ENCODE measurements at places on chromosomes 5 and 9. TPM values are rescaled to one million over a fixed set of nuclear protein-coding genes. Genes with fewer than 3 reads are reported as not detected.

Gene PCDHB5
- total RNA-seq: 3.1 TPM

Gene NUTM2F
- total RNA-seq: not detected

Gene ACOT12
- total RNA-seq: 0.18 TPM

Gene NFIB
- total RNA-seq: 119 TPM

Gene APBB3
- total RNA-seq: 13.7 TPM

Gene SLC45A2
- total RNA-seq: 0.09 TPM

Gene SLC27A6
- total RNA-seq: 1.0 TPM

Gene SSNA1
- 52.9 TPM for total RNA-seq

Gene DMRTA1
- total RNA-seq: 0.35 TPM

Gene OR1Q1
- not detected for total RNA-seq

DNA sequence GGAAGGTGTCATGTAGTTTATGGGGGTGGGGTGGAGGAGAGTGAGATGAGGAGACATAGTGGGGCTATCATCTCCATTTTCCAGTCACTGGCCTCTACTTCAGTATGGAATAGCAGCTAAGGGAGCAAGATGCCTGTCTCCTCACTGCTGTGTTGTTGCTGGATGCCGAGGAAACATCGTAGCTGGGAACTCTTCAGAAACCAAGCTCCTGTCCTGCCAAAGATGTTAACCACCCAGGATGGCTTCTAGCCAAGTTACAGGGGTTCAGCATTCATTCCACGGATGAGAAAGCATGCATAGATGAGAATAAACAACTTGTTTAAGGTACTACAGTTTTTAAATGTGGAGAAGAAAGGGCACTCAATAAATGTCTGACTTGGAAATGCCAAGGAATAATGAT lies 226.5 kb downstream of the ASTN2 start:
- H3K4me1 ChIP-seq: no peaks in the 10 kb centered on the region
- no peak overlapping the region for H3K27ac ChIP-seq
- H3K4me3 ChIP-seq: no peak overlapping the region
- no peaks in the 10 kb centered on the region for H3K36me3 ChIP-seq
- DNase-seq: no peak

DNA sequence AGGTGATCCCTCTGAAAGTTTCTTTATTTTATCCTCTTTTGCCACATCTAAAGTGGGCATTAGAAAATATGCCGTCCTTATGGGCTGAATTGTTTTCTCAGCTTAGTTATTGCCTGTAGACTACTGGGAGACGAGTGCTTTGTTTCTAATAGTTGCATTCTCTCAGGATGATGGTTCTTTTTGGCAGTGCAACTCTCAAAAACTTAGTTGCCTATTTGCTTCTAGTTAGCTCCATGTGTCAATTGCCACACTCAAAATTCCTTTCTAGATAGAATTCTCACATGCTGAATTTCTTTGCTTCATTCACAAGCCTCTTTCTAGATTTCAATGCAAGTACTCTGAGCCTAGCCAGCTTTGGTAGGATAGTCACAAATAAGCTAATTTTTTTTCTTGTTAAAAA lies 155.5 kb downstream of the FGF10 start:
- no peak for DNase-seq
- H3K27me3 ChIP-seq: no peaks in the 10 kb centered on the region
- no peaks in the 10 kb centered on the region for H3K36me3 ChIP-seq
- H3K27ac ChIP-seq: no peak overlapping the region
- H3K4me3 ChIP-seq: no peak overlapping the region
- H3K4me1 ChIP-seq: no peaks in the 10 kb centered on the region

DNA sequence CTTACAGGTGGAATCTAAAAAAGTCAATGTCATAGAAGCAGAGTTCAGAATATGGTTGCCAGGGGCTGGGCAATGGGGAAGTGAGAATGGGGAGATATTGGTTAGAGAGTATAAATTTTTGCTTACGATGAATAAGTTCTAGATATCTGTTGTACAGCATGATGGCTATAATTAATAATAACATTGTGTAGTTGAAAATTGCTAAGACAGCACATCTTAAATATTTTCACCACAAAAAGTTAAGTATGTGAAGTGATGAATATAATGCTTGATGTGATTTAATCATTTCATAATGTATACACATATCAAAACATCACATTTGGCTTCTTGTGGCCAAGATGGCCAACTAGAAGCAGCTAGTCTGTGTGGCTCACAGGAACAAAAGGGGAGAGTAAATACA lies 425.9 kb upstream of the ACO1 start:
- no peak for DNase-seq
- H3K4me1 ChIP-seq: no peaks in the 10 kb centered on the region
- H3K36me3 ChIP-seq: no peaks in the 10 kb centered on the region
- no peaks in the 10 kb centered on the region for H3K27me3 ChIP-seq
- no peak overlapping the region for H3K27ac ChIP-seq
- no peak overlapping the region for H3K4me3 ChIP-seq

DNA sequence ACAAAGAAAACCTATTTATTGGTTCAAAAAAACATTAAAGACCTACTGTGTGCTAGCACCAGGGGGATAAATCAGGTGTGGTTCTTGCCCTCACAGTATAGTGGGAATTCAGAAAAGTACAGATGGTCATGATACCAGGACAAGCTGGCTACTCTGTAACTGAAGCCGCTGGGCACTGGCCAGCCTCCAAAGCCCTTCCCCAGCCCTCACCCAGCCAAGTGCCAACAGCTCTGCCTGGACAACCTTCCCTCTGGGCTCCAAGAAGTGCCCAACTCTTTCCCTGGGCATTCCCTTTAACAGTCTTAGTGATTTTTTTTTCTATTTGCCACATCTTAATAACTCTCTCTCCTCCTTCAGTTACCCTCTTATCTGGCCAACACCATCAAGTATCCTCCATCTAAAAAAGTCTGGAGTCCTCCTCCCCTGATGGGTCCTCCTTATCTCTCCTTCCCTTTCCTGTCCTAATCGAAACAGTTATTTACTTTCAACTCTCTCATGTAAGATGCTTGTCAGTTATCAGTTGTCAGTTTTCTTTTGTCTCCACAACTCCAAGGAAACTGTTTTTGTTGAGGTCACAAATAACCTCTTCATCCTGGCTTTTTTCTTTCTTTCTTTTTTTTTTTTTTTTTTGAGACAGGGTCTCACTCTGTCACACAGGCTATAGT lies 13.3 kb upstream of the SEPTIN8 start:
- no peak for DNase-seq
- no peaks in the 10 kb centered on the region for H3K4me1 ChIP-seq
- H3K27ac ChIP-seq: no peak overlapping the region
- peaks cover 5% of the 10 kb centered on the region for H3K27me3 ChIP-seq
- H3K4me3 ChIP-seq: no peak overlapping the region
- H3K36me3 ChIP-seq: no peaks in the 10 kb centered on the region

DNA sequence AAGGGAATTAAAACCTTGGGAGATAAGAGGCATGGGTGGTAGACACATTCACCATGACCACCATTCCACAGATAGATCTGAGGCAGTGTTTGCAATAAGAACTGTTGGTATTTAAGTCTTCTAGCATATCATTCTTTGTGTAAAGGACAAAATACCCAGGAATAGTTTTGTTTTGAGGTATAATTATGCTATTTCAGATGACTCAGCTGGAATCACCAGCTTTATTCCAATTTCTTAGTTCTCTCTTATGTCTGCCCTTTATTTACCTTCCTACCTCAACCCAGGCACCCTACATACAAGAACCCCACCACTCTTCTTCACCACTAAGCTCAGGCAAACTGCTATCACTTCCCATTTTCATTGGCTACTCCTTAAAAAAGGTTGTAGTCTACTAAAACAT lies 94.7 kb upstream of the TRIO start:
- DNase-seq: no peak
- H3K4me3 ChIP-seq: no peak overlapping the region
- no peaks in the 10 kb centered on the region for H3K27me3 ChIP-seq
- H3K36me3 ChIP-seq: no peaks in the 10 kb centered on the region
- H3K4me1 ChIP-seq: no peaks in the 10 kb centered on the region
- H3K27ac ChIP-seq: no peak overlapping the region

GRCh38 chr5:53259176-53259575 lies 149.6 kb upstream of the MOCS2 start:
- H3K27me3 ChIP-seq: no peaks in the 10 kb centered on the region
- no peaks in the 10 kb centered on the region for H3K36me3 ChIP-seq
- DNase-seq: no peak
- H3K4me3 ChIP-seq: no peak overlapping the region
- H3K27ac ChIP-seq: no peak overlapping the region
- H3K4me1 ChIP-seq: no peaks in the 10 kb centered on the region

- peak; percentile 72 for DNase-seq
- H3K27ac ChIP-seq: peak overlapping the region; percentile 65
- H3K4me3 ChIP-seq: no peak overlapping the region
- peaks cover 29% of the 10 kb centered on the region for H3K27me3 ChIP-seq
- H3K4me1 ChIP-seq: peaks cover 63% of the 10 kb centered on the region
- H3K36me3 ChIP-seq: peaks cover 26% of the 10 kb centered on the region
Measured at GRCh38 chr9:136840877-136841645, 1.2 kb upstream of the AJM1 start.

- DNase-seq: no peak
- H3K27me3 ChIP-seq: no peaks in the 10 kb centered on the region
- H3K36me3 ChIP-seq: no peaks in the 10 kb centered on the region
- H3K4me3 ChIP-seq: no peak overlapping the region
- no peak overlapping the region for H3K27ac ChIP-seq
Measured at GRCh38 chr5:107370396-107370968, 300.3 kb downstream of the EFNA5 start.

DNA sequence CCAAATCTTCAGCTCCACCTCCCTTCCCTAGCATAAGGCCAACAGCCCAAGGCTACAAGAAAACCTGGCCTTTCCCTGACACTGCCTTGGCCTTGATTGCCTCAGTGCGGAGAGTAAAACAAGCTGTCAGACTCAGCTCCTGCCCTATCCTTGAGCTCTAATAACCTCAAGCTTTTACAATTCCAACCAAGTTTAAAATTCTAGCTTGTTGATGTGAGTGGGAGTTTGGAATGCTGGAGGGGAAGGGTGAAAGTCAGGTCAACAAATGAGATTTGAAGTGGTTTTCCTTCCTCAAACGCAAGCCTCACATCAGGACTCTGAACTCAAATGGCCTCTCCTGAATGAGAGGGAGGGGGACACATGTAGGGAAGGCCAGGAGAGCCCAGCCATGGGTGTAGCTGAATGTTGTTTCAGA lies 197.0 kb upstream of the VLDLR start:
- H3K4me3 ChIP-seq: no peak overlapping the region
- H3K36me3 ChIP-seq: no peaks in the 10 kb centered on the region
- no peaks in the 10 kb centered on the region for H3K27me3 ChIP-seq
- H3K27ac ChIP-seq: no peak overlapping the region
- no peaks in the 10 kb centered on the region for H3K4me1 ChIP-seq
- DNase-seq: peak; percentile 64

- no peaks in the 10 kb centered on the region for H3K4me1 ChIP-seq
- no peak overlapping the region for H3K27ac ChIP-seq
- H3K36me3 ChIP-seq: no peaks in the 10 kb centered on the region
Measured at GRCh38 chr5:80399526-80400239, 8.2 kb upstream of the ZFYVE16 start.

DNA sequence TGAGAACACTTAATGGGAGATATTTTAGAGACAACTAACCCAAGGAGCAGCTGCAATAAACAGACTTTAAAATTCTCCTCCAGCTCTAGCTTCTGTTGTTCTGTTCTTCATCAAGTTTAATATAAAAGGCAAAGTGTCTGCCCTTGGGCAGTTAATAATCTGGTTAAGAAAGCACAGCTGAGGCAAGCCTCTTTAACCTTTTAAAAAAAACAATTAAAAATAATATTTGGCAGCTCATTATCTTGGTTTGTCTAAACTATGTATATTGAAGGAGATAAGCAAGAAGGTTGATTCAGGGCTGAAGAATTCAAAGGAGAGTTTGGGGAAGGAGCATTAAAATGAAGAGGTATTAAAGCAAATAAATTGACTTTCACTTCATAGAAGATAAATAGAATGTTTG lies 75.4 kb downstream of the TSSK1B start:
- no peak for DNase-seq
- peaks cover 7% of the 10 kb centered on the region for H3K4me1 ChIP-seq
- no peaks in the 10 kb centered on the region for H3K27me3 ChIP-seq
- no peak overlapping the region for H3K4me3 ChIP-seq
- no peak overlapping the region for H3K27ac ChIP-seq

- H3K4me3 ChIP-seq: no peak overlapping the region
- DNase-seq: no peak
- peaks cover 2% of the 10 kb centered on the region for H3K4me1 ChIP-seq
- no peaks in the 10 kb centered on the region for H3K36me3 ChIP-seq
Measured at GRCh38 chr5:145697251-145697990, 137.7 kb downstream of the PRELID2 start.

DNA sequence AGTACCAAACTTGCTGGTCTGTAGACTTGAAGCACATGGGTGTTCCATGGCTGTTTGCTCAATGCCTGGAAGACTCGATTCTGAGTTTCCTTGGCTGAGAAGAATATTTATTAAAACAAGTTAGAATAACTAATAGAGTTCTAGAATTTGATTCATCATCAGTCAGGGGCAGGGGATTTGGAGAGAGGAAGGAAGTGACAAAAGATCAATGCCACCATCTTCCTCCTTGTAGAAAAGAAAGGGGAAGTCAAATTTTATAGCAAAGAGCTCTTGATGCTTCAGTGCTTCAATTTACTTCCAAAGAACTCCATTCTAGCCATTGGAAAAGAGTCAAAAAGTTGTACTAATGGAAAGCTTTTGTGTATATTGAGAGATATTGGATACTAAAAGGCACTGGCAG lies 236.3 kb downstream of the MCTP1 start:
- H3K27me3 ChIP-seq: no peaks in the 10 kb centered on the region
- peak; percentile 23 for DNase-seq
- H3K36me3 ChIP-seq: no peaks in the 10 kb centered on the region
- H3K4me1 ChIP-seq: peaks cover 2% of the 10 kb centered on the region
- H3K4me3 ChIP-seq: no peak overlapping the region

DNA sequence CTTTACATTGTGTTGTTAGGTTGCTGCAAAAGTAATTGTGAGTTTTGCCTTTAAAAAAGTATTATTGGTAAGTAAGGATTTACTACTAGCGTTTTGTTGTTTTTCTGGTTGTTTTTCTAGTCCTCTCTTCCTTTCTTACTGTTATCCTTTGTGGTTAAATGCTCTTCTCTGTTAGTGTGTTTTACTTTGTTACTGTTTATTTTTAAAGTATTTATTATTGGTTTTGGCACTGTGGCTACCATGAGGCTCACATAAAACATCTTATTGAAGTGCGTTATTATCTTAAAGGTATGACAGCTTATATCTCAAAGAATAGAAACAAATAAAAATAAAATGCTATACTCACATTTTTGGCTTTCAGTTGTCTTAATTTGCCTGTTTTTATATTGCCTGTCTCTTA lies 17.6 kb downstream of the DMXL1 start:
- no peaks in the 10 kb centered on the region for H3K27me3 ChIP-seq
- DNase-seq: no peak
- no peak overlapping the region for H3K27ac ChIP-seq

All from muscle of leg (tissue), 16 donors.